ENCODE measurements at places on chromosomes 2 and 18.

GRCh38 chr2:118791483-118791882, 56.0 kb downstream of the EN1 start:
- DNase-seq, result no peak

DNA sequence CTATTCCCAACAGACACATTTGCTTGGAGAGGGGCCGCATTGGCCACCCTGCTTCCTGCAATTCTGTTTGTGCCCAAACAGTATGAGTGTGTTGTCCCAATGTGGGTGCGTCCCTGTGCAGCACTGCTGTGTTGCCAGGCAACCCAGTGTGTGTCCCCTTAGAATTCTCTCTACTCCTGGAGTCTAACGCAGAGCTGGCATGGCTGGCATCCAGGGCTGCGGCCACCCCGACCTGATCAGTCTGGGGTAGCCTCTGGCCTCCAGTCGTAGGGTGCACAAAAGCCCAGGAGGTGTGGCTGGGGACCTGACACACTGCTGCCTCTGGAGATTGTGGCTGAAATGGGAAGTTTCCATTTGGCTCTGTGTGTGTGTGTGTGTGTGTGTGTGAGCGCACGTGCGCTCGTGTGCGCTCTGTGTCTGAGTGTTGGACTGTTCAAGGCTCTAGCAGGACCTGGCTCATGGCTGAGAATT, 48.0 kb downstream of the TEX44 start:
- DNase-seq, result no peak

DNA sequence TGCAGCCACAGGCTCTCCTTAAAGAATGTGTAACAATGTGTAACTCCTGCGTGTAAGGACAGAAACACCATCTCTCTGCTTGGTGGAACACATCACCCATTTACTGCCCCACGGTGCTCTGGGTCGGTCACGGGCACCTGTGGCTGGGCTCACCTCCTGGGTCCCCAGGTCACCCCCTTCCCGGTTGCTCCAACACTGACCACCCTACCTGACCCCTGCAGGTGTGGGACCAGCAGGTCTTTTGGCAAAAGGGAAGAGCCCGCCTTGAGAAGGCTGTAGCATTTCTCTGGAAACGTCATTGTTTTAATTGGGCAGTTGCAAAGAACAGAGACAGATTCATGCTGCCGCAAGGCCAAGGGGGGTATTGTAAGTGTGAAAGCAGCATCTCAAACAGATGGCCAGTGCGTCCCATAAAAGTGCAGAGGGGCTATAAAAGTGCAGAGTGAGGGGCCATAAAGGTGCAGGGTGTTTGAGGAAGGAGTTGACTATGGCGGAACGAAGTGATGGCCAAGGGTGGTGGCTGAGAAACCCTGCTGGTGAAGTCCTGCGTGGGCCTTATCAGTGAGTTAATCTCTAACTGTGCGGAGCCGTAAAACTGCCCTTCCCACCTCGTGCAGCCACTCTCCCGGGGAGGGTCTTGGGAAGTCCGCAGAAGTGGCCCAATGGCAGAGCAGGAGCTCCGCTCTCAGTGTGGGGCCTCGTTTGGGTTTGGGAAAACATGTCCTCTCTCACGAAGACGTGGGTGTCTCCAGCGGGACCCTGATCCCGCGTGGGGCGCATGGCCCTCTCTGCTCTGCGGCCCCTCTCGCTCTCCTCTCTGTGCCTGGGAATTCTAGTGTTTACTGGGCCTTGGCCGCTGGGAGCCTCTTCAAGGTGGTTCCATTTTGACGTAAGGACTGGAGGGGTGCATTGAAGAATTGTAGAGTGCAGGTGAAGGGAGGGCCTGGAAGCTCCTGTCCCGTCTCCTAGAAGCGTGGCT, 13.7 kb upstream of the NEU4 start:
- no peak for DNase-seq

DNA sequence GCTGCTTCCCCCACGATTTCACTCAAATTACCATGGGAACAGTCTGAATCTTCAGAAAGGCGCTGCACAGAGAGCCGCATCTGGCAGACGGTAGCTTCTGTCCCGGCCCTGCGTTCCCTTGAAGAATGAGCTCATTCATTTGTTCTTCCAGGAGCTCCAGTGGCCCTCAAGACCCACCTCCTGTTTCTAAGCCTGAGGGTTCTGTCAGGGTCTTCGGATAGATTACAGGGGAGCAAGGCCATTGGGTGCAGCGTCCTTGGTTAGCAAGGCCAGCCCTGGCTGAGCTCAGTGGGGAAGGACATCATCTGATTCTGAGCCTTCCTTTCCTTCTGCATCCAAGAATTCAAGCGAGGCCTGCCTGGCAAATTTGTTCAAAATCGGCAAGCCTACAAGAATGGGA, 111.9 kb downstream of the PDCL3 start:
- no peak for DNase-seq

- DNase-seq, result no peak
Measured at GRCh38 chr2:216109962-216110614, 940 bp downstream of the XRCC5 start.

DNA sequence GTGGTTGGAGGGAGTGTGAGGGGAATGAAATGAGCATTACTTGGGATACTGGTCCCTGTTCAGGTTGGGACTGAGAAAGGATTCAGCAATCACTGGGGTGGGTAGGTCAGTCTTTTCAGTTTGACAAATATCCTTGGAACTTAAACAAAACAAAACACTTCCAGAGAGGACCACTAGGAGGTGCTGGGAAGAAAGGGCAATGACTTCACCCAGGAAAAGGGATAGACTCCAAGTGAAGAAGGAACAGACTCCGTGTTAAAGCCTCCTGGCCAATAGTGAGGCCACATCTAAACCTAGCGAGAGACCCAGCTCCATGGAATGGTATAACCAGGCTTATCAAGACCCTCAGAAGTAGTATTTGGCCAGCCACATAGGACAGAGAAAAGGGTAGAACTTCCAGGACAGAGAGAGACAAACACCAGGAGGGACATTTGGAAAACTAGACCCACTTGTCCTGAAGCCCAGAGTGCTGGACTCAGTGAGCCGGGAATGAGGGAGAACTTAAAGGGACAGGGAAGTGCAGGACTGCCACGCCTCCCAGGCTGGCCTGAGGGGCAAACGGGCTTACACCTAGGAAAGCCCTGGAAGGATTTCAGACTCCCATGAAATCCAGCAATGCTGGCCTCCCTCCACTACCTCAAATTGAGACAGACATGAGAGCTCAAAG, 19.6 kb upstream of the KCNG3 start:
- DNase-seq, result no peak

DNA sequence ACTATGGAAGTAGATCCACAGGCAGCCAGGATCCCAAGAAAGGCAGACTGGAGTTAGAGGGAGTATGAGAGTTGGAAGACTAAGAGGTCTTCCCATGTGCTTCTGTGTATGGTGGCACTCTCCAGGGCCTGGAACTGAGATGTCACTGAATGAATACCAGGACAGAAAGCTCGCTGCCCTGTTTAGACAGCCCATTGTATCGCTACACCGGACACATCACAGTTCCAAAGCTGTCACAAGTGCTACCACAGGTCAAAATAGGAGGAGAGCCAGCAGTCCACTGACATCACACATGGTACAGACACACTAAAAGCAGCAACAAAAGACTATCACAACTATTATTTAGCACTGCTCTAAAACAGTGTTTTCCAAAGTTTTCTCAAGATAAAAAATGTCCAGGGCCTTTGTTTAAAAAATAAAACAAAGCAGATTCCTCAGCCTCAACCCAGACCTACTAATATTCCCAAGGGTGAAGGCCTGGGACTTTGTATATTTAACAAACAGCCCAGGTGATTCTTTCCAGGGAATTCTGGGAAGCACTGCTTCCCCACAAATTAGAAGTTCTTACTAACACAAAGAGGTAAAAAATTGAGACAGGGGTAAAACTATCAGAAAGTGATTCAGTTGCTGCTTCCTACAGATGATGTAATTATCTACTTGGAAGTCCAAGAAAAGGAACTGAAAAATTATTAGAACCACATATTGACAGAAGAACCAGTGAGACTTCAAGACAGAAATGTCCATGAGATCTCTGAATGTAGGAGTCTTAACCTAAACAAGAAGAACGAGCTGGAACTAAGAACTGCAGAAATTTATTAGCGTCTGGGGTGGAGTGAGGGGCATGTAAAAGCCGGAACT, 116.0 kb downstream of the DTNB start:
- no peak for DNase-seq

- DNase-seq, result no peak
Measured at GRCh38 chr2:160322320-160322719, 122.2 kb upstream of the ITGB6 start.

DNA sequence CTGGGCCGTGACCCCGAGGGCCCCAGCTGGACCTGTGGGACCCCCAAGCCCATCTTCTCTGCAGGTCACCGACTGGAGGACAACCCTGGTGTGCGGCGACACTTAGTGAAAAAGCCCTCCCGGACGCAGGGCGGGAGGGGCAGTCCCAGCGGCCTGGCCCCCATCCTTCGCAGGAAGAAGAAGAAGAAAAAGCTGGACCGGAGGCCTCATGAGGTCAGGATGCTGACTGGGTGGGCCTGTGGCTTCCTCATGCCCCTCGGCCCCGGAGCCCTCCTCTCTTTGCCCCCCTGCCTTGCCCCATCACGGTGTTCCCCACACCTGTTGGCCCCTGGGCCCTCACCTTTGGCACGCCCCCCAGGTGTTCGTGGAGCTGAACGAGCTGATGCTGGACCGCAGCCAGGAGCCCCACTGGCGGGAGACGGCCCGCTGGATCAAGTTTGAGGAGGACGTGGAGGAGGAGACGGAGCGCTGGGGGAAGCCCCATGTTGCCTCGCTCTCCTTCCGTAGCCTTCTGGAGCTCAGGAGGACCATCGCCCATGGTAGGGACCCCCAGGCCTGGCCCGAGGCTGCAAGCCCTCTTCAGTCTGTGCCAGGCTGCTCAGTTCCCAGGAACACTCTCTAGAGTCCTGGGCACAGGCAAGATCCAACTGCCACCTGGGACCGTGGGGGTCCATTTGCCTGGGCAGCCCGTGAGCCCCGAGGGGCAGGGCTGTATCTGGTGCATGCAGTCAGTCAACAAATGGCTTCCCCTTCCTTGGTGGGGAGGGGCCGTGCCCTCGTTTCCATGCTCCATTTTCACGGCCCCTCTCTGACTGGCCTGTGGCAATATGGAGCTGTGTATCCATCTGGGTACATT, 4.7 kb downstream of the SLC4A3 start:
- DNase-seq, result peak; percentile 39

- DNase-seq, result no peak
Measured at GRCh38 chr2:187867165-187867564, 312.9 kb upstream of the TFPI start.

GRCh38 chr2:200454927-200455801, 54.7 kb downstream of the KCTD18 start:
- no peak for DNase-seq

DNA sequence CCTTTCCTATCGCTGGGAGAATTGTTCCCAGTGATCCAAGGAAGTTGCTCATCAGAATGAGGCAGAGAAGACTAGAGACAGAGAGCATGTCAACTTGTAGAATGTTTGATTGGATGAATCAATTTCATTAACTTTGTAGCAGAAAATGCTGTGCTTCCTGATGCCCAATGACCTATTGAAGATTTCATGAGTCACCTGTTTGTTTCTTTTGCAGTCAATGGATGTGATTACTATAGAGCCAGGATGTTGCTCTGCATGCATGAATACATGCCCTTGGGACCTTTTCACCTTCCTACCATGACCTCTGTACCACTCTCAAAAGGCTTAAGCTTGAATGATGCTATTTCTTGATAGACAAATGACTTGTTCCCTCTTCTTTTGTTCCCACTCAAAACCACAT, 23.3 kb downstream of the SCG2 start:
- no peak for DNase-seq

DNA sequence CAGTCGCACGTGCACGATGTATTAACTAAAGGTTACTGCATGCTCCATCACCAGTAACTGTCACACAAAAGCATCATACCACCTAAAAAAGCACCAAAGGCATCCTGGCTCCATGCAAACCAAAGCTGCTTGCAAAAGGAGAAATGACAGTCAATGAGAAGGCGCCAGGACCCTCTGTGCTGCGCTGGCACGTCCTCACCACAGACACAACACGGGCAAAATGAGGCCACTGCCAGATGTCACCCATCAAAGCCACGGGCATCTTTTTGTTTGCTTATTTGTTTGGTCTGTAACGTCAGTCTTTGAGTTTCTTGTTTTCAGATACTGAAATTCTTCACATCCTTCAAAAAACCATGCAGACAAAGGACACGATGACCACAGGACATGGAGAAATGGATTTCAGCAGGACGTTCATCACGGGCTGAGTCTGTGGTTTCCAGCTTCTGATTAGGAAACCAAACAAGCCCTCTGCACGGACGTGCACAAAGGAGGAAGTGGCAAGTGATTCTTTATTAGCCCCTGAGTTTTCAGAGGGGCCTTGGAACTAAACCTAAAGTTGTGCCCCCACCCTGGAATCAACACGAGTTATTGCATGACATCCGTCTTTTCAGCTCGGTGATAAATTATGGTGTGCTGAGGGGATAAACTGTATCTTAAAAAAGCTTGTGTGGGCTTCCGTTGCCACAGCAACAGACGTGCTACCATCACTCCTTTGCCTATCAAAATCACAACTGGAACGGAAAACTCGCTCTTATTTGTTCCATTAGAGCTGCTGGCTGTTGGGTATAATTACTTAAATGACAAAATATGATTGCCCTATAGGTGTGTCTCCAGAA, 181.8 kb downstream of the EIPR1 start:
- no peak for DNase-seq

- no peak for DNase-seq
Measured at GRCh38 chr18:48896875-48897511, 53.8 kb downstream of the SMAD7 start.

DNA sequence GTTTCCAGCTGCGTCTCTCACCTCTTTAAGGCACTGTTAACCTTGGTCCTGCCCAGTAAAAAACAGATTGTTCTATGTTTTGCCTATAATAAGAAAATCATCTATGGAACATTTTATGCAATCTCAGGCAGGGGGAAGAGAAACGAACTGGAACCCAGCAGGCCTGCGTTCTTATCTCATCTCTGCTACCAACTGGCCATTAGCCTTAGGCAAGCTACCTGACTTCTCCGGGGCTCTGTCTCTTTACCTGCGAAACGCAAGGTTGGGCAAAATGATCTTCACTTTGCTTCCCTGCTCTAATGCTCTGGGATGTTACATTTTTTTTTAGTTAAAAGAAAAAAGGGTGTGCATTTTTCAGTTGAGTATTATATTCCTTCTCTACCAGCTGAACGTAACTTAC, 70.5 kb upstream of the WIPF1 start:
- DNase-seq, result no peak

DNA sequence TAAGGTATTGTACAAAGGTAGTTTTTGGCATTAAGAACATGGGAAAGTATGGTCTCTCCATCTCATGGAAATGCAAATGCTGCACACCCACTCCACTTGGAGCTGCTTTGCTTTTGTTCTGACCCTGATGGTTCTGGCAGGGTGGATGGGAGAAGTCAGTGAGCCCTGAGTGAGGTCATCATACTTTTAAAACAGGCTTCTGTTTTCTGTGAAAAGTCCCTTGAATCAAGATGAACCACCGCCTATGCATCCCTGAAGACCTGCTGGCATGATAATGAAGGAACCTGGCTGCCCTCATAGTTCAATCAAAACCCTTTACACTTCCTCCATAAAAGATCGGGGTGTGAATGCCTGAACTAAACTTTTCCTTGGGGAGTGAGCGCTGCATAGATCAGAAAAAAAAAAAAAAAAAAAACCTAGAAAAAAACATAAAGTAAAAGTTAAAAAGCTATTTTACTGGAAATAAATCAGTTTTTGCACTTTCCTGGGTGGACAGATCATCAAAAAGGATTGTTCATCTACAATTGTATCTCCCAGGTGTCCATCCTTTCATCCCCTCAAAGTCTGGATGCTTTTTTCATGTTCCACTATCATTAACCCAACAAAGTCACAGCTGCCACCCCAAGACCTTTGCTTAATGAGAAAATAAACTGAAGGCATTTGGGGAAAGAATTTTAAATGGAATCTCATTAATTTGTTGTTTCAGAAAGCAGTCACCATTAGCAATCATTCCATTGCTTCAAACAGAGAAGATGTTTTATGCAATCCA, 728.1 kb upstream of the DDX18 start:
- DNase-seq, result no peak

Data from ureter (tissue), 1 donor.